ENCODE measurements at places on chromosomes 13 and 19.
A peak's percentile ranks its signal among the peaks of the same experiment; 100 is the strongest.

GRCh38 chr19:1244693-1245451 is 3.3 kb downstream of the ATP5F1D start:
- DNase-seq, result peak; percentile 74

DNA sequence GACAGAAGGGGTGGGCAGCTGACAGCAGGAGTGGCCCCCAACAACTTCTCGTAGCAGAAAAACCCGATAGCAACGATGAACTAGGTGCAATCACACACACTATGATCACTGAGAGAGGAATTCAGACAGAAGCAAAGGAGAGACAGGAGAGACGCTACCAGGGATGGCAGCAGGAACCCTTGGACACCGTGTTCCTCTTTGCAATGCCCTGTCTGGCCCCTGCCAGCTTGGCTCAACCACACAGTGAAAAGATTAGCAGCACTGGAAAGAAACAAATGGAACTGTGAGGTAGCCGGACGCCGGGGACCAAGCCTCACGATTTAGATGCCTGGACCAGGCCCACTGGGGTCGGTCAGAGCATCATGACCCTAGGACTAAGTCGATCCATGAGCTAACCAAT is 23.6 kb downstream of the DCAF15 start:
- DNase-seq, result no peak

DNA sequence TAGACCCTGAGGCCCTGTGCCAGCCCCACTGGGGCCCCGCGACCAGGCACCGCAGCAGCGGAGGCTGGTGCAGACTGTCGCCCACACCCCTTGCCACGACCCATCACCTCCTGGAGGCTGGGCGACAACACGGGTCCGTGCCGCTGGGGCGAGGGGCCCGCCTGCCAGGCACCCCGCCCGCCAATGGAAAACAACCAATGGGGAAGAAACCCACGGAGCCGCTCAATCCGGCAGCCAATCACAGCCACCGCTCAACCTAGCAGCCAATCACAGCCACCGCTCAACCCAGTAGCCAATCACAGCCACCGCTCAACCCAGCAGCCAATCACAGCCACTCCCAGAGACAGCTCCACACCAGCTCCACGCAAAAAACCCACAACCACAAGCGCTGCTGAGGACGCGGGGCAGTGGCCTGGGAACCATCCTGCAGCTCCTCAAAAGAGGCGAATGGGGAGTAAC is 29.7 kb downstream of the GPX4 start:
- no peak for DNase-seq

DNA sequence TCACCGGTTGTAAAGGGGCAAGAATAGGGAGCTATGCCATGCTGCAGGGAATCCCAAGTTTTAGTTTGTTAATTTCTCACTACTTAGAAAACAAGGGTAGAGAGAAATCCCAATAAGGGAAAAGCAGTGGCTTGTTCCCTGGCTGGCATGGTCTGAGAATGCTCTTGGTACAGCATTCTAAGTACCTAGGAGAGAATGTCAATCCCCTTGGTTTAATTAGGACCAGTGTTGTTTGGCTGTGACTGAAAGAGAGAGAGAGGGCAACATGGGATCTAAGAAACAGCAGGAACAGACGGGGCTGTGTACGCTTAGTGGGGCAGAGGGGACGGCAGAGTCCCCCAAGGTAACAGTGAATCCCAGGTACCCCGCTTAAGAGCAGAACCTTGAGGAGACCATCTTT is 228.8 kb downstream of the PCDH9 start:
- DNase-seq, result no peak

- DNase-seq, result no peak
Measured at GRCh38 chr13:28490061-28490460, 4.9 kb downstream of the FLT1 start.

GRCh38 chr13:113841353-113841650 is 22.6 kb downstream of the GAS6 start:
- no peak for DNase-seq

DNA sequence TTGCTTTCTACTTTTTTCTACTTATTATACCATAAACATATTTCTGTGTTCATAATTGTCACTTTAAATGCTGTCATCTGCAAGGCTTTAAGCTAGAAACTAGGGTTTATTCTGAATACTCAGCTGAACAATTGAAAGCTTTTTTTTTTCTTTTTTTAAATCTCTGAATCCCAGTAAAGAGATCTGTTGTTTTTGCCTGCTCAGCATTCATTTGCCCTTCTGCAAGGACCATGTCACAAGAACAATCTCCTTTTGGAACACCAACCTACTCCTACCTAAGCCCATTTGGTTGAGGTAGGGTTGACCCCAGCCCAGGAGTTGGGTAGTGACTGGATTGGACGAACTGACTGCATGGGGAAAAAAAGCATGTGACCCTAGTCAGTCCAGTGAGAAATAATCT is 92.6 kb downstream of the MZT1 start:
- no peak for DNase-seq

- DNase-seq, result no peak
Measured at GRCh38 chr13:46885018-46885417, 11.8 kb downstream of the HTR2A start.

GRCh38 chr19:39582891-39583625 is 19.3 kb upstream of the LGALS13 start:
- DNase-seq, result no peak

DNA sequence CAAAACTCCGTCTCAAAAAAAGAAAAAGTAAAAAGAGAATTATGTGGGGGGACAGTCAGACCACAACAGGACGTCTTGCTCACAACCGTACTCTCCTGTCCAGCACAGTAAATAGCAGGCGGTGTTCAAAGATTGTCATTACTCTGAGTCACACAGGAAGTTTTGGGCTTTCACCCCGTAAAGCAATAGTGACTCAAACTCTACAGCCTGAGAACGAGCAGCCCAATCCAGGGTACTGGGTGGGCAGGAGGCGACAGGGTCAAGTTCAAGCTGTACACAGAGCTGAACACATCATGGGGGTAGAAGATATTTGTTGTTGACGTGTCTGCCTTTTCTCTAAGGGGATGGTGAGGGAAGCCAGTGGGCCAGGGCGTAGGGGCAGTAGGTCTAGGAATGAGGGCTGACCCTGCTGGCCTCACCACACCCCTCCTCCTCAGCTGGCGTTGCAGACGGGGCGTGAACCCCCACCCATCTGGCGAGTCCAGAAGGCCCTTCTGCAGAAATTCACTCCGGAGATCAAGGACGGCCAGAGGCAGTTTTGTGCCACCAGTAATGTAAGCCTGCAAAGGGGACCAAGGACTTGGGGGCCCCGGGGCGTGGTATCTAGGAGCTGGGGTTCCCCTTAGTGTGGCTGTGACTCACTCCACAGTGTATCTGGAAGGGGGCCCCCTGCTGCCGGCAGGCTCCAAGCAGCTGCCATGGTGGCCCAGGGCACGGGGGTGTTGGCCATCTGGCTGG is 23.3 kb downstream of the PRR12 start:
- DNase-seq, result no peak

DNA sequence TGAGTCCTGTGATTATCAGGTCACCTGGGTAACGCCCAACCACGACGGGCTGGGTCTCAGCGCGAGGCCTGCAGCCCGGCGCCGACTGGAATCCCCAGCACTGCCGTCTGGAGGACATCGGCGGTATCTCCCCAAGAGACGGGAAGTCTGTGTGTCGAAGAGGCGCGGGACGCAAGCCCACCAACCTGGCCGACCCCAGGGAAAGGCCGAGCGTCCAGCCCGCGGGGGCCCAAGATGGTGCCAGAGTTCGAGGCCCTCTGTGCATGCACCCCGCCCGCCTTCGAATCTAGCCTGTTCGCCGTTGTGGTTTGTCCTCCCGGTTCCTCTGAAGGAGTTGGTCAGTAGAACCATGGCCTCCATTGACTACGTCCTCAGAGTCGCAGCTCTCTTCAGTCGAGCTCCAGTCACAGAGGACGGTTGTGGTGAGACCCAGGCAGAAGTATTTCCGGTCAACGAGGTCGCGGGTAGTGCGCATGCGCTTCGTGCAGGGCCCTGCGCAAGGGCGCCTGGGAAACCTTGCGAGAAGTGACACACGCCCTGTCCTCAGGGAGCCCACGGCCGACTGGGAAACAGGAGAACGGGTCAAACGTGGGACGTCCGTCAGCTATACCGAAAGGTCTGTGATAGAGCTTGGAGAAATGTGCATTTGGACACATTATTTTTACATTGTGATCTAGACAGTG is 24.1 kb upstream of the PEG3 start:
- peak; percentile 33 for DNase-seq

DNA sequence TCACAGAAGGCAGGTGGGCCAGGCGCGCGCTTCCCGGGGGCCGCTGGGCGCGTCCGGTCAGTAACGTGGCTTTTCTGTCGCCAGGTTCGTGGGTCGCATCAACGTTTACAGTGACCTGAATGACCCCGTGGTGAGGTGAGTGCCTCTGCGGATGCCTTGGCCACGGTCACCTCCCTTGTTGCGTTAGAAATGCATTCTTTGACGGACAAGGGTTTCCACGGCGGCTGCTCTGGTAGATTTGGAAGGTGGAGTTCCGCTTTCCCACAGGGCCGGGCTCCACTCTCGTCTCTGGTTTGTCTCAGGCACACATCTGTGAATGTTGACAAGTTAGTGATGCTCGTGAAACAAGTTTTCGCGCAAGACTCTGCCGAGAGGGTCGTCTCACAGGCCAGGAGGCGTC is 130.0 kb downstream of the ATP11A start:
- DNase-seq, result no peak

DNA sequence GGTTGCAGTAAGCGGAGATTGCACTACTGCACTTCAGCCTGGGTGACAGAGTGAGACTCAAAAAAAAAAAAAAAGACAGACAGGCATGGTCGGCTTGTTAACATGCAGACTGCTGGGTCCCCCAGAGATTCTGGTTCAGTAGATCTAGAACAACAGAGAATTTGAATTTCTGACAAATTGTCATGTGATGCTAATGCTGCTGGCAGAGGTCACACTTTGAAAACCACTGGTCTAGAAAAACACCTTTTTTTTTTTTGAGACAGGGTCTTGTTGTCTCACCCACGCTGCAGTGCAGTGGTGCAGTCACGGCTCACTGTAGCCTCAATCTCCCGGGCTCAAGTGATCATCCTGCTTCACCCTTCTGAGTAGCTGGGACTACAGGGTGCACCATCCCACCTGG is 7.7 kb upstream of the LRFN3 start:
- DNase-seq, result no peak

GRCh38 chr19:17874758-17875135 is 3.0 kb downstream of the SLC5A5 start:
- DNase-seq, result no peak

All from pancreas (tissue), 10 donors.